ENCODE measurements at places on chromosomes 13 and 19.
A peak's percentile ranks its signal among the peaks of the same experiment; 100 is the strongest.

DNA sequence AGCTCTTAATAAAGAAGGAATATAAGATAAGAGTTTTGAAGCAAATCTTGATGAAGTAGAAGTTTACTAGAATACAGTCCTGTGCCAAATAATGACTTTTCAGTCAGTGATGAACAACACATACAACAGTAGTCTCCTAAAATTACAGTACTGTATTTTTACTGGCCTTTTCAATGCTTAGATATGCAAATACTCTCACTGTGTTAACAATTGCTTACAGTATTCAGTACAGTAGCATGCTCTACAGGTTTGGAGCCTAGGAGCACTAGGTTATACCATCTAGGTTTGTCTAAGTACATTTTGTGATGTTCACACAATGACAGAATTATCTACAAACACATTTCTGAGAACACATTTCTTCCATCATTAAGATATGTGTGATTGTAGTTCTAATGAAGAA, 316.7 kb upstream of the KLHL1 start:
- DNase-seq, result no peak

- no peak for DNase-seq
Measured at GRCh38 chr19:703651-704446, 4.9 kb upstream of the PALM start.

DNA sequence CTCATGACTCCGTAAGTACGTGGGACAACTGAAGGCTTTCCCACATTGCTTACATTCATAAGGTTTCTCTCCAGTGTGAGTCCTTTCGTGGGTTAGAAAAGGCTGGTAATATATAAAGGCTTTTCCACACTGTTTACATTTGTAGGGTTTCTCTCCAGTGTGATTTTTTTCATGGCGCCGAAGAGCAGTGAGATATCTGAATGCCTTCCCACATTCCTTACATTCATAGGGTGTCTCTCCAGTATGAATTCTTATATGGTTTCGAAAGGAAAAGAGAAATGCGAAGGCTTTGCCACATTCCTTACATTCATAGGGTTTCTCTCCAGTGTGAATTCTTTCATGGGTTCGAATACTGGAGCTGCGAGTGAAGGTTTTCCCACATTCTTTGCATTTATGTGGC, 29.5 kb downstream of the ZNF490 start:
- no peak for DNase-seq

DNA sequence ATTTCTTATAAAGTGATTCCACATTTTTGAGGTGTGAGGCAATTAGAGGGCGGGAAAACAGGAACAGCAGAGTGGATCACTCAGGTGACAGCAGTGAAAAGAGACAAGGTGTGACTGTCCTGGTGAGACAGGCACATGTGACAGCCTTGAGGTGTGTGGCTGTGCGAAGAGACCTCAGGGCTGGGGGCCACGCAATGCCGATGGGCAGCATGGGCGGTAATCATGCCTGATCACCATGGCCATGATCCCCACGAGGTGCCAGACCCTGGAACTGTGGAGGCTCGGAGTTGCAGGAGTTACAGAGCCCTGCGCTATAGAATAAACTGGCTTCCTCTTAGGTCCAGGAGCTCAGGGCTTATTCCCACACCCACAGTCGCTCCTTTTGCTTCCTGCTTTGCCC, 2.0 kb downstream of the SPACA6 start:
- no peak for DNase-seq

- peak; percentile 6 for DNase-seq
Measured at GRCh38 chr13:74450964-74451363, 316.8 kb upstream of the KLF12 start.

GRCh38 chr19:18990128-18990708, 43.1 kb downstream of the SUGP2 start:
- DNase-seq, result no peak

DNA sequence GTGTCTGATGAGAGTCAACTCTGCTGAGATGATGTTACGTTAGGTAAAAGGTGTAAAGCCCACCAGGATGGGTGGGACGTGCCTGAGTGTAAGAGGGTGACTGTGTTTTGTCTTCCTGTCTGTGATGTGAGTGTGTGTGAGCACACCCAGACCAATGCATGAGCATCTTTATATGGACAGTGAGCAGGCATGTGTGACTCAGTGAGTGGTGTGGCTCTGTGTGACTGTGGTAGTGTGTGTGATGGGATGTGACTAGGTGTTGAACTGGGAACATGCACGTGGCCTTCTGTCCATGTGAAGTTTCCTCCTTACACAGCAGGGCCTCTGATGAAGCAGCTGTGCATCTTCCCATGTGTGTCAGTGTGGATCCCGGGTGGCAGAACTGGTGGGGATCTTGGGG, 17.8 kb upstream of the LGALS16 start:
- DNase-seq, result no peak
